Daoy (cell line): ENCODE measurements at places on chromosomes 2 and 18.

DNA sequence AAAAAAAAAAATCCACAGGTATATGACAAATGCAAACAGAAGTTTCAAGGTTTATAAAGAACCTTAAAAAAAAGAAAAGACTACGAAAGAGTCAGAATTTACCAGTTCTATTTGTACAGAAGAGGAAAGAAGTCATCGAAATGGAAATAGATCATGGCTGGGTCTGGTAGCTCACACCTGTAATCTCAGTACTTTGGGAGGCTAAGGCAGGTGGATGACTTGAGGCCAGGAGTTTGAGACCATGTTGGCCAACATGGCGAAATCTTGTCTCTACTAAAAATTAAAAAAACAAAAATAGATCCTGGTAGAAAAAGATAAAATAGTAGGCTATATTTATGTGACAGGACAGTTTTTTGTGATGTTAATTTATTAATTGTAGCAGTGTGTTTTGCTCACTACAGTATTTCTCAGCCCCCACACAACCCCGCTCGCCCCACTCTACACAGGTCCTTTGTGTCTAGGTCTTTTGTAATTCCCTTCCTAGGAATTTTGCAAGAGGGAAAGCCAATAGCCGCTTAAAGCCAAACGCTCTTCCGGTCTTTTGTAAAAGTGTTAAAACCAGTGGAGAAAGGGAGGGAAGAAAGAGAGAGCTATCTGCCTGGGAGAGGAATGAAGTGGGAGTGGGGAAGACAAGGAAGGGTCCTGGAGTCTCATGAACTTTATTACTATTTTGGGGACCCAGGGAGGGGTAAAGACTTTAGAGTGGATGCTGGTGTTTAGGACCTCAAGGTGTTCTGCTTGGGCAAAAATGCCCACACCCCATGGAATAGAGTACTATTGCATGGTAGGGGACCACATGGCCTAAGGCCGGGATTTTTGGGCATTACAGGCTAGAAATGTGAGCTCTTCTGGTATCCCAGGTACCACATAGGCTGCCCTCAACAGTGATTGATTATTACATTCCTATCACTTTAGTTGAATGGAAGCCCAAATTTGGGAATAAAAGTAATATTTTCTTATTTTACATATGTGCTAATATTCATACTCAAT is 59.4 kb upstream of the XPO1 start:
- no peak for DNase-seq

DNA sequence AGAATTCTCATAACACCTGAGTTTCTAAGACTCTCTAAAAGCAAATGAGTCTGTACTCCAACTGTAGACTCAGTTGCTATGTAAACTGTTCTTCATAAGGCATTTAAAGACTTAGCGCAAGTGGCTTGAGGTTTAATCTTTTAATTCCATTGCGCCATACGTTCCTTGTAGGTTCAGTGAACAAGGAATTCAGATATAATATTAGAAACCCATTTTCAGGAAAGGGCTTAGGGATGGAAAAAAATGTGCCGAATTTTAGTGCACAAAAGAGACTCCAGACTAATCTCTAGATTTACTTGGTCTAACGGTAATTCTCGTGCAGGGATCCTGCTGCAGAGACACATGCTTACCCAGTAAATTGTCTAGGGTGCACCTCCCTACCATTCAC is 268.9 kb upstream of the TANK start:
- DNase-seq, result no peak

- DNase-seq, result no peak
Measured at GRCh38 chr18:63346480-63347183, 20.4 kb downstream of the KDSR start.

- DNase-seq, result no peak
Measured at GRCh38 chr2:25227576-25227975, 59.2 kb upstream of the POMC start.

DNA sequence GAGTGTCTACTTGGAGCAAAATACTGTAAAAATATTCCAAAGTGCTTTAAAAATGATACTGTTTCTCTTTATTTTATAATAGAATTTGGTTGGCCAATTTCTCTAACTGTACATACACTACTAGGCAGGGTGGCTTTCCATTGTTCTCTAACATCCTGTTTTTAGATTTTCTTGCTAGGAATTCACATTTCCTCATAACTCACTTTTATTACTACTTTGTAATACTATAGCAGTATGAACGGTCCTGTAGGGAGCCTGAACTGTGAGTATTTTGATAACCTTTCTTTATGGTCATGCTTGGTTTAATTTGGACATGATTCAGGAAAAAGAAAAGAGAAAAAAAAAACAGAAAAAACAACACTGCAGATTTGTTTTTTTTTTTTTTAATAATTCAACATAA is 37.8 kb downstream of the GCG start:
- no peak for DNase-seq

DNA sequence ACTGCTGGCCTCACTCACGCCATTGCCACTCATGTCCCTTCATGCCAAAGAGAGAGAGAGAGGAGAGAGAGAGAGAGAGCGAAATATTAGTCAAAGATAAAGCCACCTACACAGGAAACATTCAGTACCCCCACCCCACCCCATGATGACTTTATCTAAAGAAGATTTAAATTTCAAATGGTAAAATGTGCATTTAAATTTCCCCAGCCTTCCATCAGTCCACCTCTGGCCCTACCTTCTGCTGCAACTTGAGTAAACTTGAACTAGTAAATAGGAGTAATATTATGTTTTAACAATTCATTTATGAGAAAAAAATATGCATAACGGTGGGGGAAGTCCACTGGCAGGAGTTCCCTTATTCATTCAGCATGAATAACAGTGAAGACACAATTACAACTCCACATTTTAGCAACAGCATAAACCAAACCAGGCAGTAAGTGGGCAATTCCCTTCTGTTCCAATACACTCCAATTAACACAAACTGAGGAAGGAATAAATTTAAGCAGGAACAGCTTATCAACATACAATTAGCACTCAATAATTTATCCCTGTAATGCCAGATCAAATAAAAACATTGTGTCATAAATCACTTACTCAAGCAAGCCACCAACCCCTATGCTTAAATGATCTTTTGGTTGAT is 264.2 kb downstream of the LNPK start:
- no peak for DNase-seq

- no peak for DNase-seq
Measured at GRCh38 chr18:32040936-32041335, 22.3 kb downstream of the RNF125 start.
